ENCODE measurements at places on chromosomes 1 and 21.

DNA sequence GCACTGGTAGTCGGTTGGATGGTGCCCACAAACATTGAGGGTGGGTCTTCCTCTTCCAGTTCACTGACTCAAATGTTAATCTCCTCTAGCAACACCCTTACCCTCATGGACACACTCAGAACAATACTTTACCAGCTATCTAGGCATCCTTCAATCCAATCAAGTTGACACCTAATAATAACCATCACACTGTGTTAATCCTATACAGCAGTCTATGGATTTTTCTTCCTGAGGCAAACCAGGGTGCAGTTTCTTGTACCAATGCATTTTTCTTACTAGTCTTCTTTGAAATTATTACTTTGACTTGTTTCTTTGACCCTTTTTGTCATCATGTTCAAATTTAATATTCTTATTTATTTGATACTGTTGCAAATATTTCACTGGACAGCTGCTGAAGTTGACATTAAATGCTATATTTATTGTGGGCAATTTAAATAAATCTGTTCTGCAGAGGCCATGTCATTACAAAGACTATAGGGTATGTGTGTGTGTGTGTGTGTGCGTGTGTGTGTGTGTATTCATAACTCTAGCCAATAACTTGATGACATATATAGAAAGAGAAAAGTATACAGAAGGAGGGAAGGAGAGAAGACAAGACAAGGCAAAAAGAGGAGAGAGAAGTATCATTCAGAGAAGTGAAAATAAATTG lies 884.8 kb upstream of the NEGR1 start:
- DNase-seq, result no peak

- no peak for DNase-seq
These were observed 99.2 kb downstream of the TRIM11 start for GRCh38 chr1:228307218-228308023.

DNA sequence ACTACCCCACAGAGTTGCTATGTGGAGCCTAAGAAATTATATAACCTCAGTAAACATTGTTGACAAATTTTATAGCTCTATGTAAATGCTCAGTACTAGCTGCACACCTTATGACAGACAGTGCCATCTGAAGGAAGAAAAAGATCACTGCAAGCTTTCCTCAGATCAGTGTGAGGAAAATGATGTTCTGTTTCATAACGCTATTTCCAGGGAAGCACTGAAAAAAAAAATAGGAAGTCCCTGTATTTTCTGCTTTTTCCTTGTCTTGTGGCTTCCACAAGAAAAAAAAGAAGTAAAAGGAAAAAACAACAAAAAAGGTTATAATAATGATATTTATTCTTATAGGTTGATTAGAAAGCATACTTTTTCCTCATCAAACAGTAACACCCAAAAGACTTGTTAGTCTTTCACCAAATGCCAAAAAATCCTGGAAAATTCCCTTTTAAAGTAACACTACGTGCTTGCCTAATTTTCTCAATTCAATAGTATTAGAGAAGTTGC lies 23.2 kb downstream of the LYST start:
- no peak for DNase-seq

GRCh38 chr1:210262167-210262896 lies 29.7 kb downstream of the SERTAD4 start:
- no peak for DNase-seq

DNA sequence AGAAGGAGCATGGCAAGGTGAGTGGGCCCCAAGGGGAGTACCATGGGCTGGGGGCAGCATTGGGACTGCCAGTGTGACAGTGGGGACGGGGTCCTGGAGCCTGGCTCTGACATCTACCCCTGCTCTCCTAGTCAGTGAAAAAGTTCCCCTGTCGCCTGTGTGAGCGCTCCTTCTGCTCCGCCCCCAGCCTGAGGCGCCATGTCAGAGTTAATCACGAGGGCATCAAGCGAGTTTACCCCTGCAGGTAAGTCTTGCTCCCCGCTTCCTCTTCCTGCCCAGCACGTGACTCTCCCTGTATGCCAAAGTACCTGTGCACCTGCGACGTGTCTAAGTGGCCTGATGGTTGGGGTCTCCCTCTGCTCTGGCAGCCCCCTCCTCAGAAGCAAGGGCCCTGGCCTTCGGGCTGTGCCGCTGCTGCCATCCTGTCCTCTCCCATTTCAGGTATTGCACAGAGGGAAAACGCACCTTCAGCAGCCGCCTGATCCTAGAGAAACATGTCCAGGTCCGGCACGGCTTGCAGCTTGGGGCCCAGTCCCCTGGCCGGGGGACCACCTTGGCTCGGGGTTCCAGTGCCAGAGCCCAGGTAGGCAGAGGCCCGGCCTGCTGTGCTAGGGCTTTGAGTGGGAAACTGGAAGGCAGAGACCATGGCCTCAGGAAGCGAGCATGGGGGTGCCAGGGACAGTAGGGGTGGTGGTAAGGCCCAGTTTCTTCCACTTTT lies 8.1 kb downstream of the ZNF687 start:
- DNase-seq, result no peak

DNA sequence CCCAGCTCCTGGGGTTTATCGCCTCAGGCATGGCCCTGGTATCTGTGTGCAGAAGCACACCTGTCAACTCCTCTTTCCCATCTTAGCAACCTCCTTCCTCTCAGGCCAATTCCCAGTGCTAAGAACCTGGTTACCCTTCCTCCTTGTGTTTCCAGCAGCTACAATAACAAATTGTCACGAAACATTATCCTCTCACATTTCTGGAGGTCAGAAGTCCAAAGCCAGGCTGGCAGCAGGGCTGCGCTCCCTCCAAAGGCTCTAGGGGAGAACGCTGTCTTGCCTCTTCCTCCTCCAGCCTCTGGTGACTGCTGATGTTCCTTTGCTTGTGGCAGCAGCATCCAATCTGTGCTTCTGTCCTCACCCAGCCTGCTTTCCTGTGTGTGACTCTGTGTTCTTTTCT lies 10.7 kb upstream of the MRPS14 start:
- DNase-seq, result no peak

GRCh38 chr21:35225573-35225972 lies 176.5 kb upstream of the RUNX1 start:
- DNase-seq, result no peak

GRCh38 chr1:69191335-69191734 lies 376.4 kb upstream of the LRRC7 start:
- no peak for DNase-seq

DNA sequence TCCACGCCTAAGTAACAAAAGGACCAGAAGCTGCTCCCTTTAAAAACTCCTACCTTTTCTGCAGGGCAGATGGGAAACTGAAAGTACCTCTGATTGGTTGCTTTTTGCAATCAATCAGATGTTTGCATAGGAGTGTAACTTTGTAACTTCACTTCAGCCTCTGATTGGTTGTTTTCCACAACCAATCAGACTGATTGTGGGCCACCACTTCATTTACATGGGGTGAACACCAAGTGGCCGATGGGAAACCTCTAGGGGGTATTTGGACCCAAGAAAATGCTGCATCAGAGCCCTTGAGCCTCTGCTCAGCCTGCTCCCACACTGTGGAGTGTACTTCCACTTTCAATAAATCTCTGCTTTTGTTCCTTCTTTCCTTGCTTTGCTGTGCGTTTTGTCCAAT lies 32.8 kb upstream of the CD1D start:
- DNase-seq, result no peak

GRCh38 chr1:48859456-48859855 lies 82.8 kb upstream of the BEND5 start:
- DNase-seq, result no peak

DNA sequence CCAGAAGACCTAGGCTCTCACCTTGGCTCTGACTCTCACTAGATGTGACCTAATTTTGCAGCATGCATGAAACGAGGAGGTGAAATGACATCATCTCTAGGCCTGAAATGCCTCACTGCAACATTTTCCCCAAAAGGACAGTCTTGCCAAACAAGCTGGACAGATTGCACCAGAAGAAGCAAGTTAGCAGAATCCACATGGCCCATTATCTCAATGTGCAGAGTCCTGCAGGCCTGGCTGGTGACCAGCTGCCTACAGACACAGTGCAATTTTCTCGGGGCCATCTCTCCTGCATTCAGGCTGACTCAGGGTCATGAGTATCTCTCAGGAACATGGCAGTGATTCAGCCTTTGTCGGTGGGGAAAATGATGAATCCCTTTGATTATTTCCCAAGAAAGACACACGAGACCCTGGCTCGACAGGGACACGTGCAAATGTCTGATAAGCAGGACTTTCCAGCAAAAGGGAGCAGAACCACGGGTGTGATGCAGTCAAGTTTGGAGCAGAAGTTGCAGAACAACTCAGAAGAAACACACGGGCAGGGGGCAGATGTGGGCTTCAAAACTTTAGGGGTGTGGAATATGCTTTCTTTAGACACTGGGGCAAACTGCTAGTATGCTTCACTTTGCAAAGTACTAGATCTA lies 38.7 kb downstream of the TRIM67 start:
- DNase-seq, result no peak

GRCh38 chr1:43951021-43951985 lies 4.6 kb downstream of the IPO13 start:
- DNase-seq, result no peak

GRCh38 chr21:44966135-44967081 lies 26.6 kb downstream of the SLX9 start:
- no peak for DNase-seq

DNA sequence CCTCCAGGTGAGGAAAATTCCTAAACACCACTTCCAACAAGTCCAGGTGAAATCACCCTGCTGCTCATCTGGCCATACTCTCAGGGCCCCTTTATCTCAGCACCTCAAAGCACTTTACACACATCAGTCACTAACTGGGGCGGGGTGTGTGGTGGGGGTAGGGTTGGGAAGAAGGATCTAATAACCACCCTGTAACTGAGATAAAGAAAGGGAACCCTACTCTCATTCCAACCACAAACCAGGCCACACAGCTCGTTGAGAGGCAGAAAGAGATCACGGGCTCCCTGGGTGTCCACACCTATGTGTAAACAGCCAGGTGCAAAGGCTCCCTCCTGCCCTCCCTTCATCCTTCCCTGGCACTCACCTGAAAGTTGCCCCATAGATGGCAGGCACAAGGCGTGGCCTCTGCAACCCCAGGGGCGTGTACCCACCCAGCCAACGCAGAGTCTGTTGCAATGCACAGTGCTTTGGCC lies 20.4 kb downstream of the GPR161 start:
- no peak for DNase-seq

DNA sequence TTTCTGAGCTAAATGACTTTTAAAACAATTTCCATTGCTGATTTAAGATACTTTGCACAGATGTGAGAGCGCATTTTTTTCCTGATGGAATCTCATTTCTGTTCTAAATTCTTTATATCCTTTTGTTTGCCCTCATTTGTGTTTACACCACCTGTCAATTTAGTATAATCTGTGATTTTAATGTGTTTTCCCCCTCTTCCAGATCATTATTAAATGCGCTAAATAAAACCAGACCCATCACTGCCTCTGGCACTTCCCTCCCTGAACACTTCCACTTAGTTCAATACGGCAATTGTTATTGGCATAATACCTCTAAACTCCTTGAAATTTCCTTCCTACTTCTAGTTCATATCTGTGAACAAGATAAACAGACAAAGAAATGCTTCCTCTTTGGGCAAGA lies 186.9 kb upstream of the ADGRL2 start:
- no peak for DNase-seq

GRCh38 chr21:44898851-44899767 lies 21.6 kb downstream of the ITGB2 start:
- DNase-seq, result no peak

GRCh38 chr1:18085387-18086074 lies 22.1 kb upstream of the IGSF21 start:
- no peak for DNase-seq

- no peak for DNase-seq
These were observed 231.2 kb downstream of the DENND1B start for GRCh38 chr1:197544130-197544529.

- DNase-seq, result no peak
These were observed at the start of gene CCDC185 for GRCh38 chr1:223393275-223394214. TSS of gene CCDC185 (plus strand) at chr1:223393415. CDS start at chr1:223393476, 61 bp downstream.

- DNase-seq, result no peak
These were observed 94.3 kb downstream of the KCNJ6 start for GRCh38 chr21:37821786-37822450.

DNA sequence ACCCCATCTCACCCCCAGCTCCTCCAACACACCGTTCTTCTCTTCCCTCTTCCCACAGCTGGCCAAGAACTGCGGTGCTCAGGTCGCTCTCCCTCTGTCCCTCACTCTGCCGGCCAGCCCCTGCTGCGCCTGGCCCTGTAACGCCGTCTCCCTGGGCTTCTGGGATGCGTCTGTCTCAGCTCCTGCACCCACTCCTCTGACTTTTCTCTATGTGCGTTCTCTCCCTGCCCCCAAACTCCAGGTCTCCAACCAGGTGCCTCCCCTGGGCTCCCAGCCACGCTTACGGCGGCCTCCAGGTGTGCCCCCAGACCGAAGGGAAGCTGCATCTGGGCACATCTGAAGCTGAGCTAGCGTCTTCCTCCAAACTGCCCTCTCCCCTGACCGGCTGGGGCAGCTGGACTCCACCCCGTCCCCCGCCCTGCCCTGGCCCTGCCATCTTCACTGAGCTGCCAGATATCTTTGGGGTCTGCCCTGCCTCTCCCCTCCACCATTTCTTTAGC lies 2.6 kb downstream of the KRTAP10-12 start:
- no peak for DNase-seq

DNA sequence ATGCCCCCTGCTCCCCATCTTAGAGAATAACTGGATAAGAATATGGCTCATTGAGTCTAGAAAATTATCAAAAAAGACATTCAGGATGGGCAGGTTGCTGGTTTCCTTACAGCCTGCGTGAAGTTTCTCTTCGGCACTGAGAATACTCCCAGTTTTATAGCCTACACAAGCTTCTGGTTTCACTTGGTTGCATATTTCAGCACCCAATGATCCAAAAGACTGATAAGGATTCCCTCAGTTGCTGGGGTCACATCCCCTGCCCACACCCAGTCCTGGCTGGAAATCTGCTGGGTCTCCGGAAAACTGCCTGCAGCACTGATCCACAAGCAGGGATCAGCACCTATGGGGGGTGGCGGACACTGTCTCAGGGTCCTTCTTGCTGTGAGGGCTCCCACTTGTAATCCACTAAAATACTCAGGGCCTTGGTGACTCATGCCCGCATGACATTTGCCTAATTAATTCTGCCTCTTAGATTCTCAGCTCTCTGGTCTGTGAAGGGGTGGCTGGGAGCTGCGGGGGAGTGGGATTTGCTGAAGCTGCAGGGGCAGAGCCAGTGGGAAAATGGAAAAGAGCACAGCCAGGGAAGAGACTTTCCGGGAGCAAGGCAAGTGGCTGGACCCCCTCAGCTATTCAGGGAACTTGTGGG lies 142.5 kb downstream of the ZNF648 start:
- DNase-seq, result no peak

GRCh38 chr21:16851054-16851453 lies 661.8 kb upstream of the CXADR start:
- no peak for DNase-seq

- DNase-seq, result peak; percentile 28
These were observed 3.0 kb downstream of the ITLN2 start for GRCh38 chr1:160951443-160952128.

Data from progenitor cell of endocrine pancreas (in vitro differentiated cells).